ENCODE measurements at places on chromosomes 3 and 15.

GRCh38 chr3:50602595-50603191 lies 8.9 kb downstream of the CISH start:
- no peak for DNase-seq

GRCh38 chr3:194715022-194715800 lies 29.5 kb downstream of the FAM43A start:
- DNase-seq: no peak

DNA sequence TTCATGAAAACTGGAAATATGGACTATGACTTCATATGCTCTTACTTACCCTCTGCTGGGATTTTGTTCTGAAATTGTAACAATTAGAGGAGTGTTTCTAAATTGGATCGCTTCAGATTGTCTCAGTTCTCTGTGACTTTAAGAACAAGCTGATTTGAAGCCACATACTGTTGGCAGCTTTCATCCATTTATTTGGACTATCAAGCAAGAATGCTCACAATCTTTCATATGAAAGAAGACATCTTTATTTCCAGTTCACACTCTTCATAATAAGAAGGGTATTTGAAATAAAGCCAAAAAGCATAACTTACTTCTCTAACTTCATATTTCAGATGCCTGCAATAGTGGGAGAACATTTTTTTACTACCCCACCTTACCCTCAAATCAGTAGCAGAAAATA lies 491.6 kb upstream of the TPRG1 start:
- no peak for DNase-seq

- DNase-seq: no peak
Observed at GRCh38 chr3:143173242-143173641, 53.7 kb downstream of the CHST2 start.

- no peak for DNase-seq
Observed at GRCh38 chr15:92012368-92012629, 158.8 kb downstream of the SLCO3A1 start.

- no peak for DNase-seq
Observed at GRCh38 chr3:25658836-25659235, 5.9 kb downstream of the TOP2B start.

DNA sequence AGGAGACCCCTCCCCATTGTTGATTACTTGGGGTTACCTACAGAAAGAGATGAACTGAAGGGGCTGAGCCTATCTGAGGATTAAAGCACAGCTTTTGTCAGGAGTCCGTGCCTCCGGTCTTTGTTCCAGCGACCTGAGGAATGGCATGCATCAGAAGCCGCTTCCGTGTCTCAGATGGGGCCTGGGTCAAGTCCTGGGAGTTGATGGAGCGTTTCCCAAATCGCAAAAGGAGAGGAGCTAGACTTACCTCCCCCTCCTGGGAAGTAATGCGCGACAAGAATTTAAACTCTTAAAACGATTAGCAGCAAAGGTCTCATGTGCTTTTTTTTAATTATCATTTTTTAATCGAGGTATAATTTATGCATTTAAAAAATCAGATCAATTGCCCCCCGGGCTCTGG lies 983 bp upstream of the ALDH1A3 start:
- DNase-seq: no peak

DNA sequence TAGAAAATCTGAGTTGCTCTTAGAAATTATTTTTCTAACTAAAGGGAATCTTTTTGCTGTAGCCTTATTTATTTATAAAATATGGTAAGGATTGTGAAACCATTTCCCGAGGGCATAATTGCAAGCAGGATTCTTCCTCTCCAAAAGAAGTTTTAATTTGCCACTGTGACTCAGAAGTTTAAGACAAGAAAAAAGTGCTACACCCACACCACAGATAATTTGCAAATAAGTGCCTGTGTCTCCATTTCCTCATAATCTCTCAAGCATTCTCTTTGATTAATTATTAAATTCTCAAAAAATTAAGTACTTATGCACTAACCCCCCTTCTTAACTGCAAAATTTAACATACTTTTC lies 43.6 kb downstream of the RASA2 start:
- DNase-seq: peak; percentile 43

Data from HS-5 (cell line).